Esophagus muscularis mucosa (tissue), 4 donors: ENCODE measurements at places on chromosomes 3 and 15. TPM values are rescaled to one million over a fixed set of nuclear protein-coding genes. Genes with fewer than 3 reads are reported as not detected.

DNA sequence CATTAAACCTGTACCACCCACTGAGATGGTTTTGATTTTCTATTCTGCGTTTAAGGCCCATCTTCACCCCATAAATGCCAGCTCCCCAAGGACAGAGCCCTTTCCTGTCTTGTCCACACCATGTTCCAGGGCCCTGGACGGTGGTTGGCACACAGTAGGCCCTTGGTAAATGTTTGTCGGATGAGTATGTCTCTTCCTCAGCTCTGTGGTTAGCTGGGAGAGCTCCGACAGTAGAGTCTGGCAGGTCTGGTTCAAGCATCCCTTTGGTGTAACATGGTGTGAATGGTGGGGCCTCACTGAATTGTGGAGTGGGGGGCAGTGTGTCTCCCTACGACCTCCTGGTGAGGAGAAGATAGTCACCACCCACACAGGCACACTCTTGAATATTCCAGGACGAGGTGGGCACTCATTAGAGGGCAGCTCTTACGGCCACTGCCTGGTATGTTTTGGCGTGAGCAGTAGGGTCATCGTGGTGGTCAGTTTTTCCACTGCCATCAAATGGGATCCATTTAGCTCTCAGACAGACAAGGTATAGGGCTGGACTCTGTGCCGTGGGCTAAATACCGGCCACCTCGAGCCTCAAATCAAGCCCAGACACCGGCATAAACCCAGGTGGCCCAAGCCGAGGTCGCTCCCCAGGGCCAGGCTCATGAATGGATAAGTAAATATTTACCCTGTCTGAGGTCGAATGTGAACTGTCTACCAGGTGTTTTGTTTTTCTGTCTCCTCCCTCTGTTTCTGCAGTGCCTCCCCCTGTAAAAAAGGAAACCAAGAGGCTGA lies 61.3 kb downstream of the SMAD3 start:
- no peak for DNase-seq
- H3K27ac ChIP-seq = peak overlapping the region; percentile 89
- H3K4me1 ChIP-seq = peaks cover 78% of the 10 kb centered on the region
- H3K36me3 ChIP-seq = no peaks in the 10 kb centered on the region

DNA sequence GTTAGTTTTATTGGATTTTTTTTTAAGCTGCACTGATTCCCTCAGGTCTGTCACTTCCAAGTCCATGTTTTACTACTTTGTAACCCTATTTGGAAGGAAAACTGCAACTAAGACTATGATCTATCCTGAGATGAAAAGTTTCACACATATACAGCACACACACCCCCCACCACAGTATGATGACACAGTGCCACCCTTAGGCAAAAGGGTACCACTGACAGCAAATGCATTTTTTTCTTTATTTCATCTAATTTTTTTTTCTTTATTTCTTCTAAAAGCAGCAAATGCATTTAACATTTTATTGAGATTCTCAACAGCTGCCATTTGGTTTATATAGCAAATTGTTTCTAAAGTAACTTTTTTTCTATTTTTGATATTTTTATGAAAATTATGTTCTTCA lies 21.2 kb downstream of the NGRN start:
- peak; percentile 42 for DNase-seq
- no peaks in the 10 kb centered on the region for H3K27me3 ChIP-seq
- no peaks in the 10 kb centered on the region for H3K36me3 ChIP-seq

- H3K36me3 ChIP-seq = no peaks in the 10 kb centered on the region
- no peaks in the 10 kb centered on the region for H3K27me3 ChIP-seq
- no peak overlapping the region for H3K4me3 ChIP-seq
- DNase-seq = no peak
- no peaks in the 10 kb centered on the region for H3K4me1 ChIP-seq
Measured at GRCh38 chr3:59654123-59654479, 604.3 kb upstream of the CFAP20DC start.

GRCh38 chr3:119660474-119661440 lies at the start of gene POPDC2:
TSS of gene POPDC2 (minus strand) at chr3:119660589. CDS start at chr3:119660423, 166 bp downstream.
- H3K27me3 ChIP-seq = no peaks in the 10 kb centered on the region
- H3K27ac ChIP-seq = peak within 1 kb of the TSS; percentile 78
- peaks cover 60% of the 10 kb centered on the region for H3K4me1 ChIP-seq
- DNase-seq = no peak
- peak within 1 kb of the TSS; percentile 55 for H3K4me3 ChIP-seq

DNA sequence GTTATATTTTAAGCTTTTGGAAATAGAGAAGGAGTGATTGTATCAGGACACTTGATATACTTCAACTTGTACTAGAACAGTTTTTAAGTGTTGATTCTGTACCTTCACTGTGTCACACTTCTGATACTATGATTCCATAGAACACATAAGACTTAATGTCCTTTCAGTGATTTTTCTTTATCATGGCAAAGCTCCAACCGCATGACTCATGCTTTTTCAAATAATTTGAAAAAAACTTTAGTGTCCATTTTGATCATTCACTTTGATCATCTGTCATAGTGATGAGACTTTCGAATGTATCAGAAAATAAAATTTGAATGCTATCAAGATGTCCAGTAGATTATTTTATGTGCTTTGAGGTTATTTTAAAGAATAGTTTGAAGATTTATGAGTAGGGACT lies 32.0 kb downstream of the AP4E1 start:
- no peak for DNase-seq
- no peak overlapping the region for H3K27ac ChIP-seq
- no peaks in the 10 kb centered on the region for H3K27me3 ChIP-seq
- H3K4me3 ChIP-seq = no peak overlapping the region

DNA sequence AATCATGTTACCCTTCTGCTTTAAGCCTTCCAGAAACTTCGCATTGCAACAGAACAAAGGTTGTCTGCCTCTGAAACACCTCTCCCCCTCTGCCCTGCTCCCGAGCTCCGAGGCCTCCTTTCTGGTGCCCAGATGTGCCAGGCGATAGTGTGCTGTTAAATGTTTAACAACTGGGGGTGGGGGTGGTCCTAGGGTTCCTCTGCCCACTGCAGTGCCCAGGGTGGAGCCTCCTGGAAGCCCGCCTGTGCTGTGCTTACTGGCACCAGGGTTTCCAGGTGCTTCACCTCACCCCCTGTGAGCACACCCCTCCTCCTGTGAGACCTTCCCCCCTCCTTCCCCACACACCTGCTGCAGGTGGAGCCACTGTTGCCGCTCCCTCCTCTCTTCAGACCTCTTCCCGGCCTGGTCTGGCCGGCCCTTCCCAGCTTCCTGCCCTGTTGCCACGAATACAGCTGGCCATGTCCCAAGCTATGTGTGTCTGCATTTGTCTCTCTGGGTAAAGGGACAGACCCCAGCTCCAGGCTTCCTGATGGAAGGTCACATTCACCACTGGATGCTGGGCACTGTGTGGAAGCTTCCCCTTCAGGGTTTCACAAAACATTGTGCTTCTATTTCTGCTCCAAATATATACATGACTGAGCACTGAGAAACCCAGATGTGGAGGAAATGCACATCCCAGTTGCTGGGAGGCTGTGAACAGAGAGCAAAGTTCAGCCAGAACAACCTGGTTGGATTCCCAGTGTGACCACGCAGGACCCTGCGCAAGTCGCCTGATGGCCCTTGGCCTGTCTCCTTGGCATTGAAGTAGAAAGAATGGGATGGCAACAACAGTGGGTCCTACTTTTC lies 37.2 kb downstream of the MGLL start:
- no peaks in the 10 kb centered on the region for H3K36me3 ChIP-seq
- H3K27ac ChIP-seq = peak overlapping the region; percentile 87
- no peak for DNase-seq
- no peak overlapping the region for H3K4me3 ChIP-seq

CELSR3 gene
- 0.33 TPM for total RNA-seq

PARP15 gene
- 2.3 TPM for total RNA-seq

DNA sequence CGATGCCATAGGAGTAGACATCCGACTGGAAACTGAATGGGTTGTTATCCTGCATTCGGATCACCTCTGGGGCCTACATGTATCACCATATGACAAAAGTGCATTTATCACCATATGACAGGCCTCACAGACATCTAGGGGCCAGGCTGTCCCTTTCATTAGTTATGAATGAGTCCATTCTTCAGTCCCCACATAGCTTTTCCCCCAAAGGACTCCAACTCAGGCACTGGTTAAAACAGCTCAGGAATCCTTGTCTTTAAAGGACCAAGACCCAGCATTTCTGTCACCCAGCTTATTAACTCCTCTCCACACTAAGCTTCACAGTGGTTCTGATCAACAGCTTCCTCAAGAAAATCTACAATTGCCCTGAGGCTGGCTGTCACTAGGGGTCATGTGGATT lies 28.3 kb downstream of the MKRN2 start:
- H3K27me3 ChIP-seq = no peaks in the 10 kb centered on the region
- H3K4me1 ChIP-seq = peaks cover 7% of the 10 kb centered on the region
- peaks cover 90% of the 10 kb centered on the region for H3K36me3 ChIP-seq
- H3K4me3 ChIP-seq = no peak overlapping the region

DNA sequence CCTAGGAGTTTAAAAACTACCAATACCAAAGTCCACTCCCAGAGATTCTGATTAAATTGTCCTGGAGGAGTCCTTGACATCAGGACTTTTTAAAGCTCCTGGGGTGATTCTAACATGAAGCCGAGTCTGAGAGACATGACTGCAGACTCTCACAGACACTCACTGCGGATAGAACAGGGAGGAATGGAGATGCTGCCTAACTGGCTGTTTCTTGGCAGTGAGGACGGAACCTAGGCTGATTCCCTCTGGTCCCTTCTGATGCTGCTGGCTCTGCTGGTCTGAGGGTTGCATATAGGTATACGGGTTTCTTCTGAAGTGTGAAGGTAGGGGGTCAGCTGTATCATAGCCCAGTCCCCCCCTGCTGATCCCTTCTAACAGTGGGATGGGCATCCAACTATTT lies 1.3 kb upstream of the HRG start:
- H3K4me3 ChIP-seq = no peak overlapping the region
- no peak overlapping the region for H3K27ac ChIP-seq
- no peaks in the 10 kb centered on the region for H3K36me3 ChIP-seq

DNA sequence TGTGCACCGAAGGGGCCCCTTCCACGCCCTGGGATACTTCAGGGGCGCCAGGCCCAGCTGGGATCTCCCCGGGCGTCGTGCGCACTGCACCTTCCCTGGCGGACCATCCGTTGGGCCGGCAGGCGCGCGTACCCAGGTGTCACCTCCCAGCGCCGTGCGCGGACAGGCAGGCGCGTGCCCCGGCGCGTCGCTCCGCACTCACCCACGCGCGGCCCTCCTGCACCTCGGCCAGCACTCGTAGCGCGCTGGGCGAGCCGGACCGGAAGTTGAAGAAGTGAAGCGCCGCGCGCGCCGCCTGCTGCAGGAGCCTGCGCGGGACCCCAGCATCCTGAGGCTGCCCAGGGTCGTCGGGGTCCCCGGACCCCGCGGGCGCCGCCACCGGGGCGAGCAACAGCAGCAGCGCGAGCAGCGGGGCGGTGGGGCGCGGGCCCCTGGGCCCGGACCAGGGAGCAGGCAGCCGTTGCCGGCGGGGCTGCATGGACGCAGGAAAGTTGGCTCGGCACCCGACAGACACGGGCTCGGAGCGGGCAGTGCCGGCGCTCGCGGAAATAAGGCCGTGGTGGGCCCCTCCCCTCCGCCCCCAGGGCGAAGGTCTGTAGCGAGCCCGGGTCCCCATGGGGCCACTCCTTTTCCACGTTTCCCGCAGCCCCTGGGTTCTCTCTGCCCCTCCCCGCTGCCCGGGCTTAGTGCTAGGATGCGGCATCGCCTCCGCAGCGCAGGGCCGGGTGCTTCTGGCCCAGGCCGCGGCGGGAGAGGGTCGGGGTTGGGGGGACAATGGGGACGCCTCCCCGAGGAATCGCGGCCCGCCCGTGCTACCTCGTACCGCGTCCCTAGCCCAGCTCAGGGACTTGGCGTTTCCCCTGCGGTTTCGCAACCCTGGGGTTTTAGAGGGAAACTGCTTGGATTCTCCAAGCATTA lies at the start of gene RARRES1:
RARRES1 (minus strand) TSS at position 520 of the 918 bp plus-strand sequence; CDS start at position 478, 42 bp downstream.
- H3K4me3 ChIP-seq = peak within 1 kb of the TSS; percentile 76
- peaks cover 41% of the 10 kb centered on the region for H3K4me1 ChIP-seq
- no peak for DNase-seq
- H3K27ac ChIP-seq = peak within 1 kb of the TSS; percentile 91
- no peaks in the 10 kb centered on the region for H3K36me3 ChIP-seq

MED12L gene
- total RNA-seq = 0.19 TPM

DNA sequence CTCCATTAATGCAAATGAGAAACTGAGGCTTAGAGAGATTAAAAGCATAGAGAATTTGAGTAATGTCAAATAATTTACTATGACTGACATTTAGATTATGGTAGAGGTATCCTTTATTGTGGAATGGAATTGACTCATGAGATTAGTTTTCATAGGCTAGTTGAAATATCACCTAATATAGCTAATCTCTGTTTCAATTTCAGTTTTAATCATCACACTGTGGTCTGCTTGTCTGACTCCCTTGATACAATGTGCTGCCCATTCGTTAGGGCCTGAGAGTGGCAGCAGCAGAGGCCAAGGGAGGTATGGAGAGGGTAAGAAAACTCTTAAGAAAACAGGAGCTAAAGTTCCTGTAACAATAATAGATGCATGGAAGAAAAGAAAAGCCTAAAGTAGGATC lies 13.2 kb upstream of the ZBTB20 start:
- no peak overlapping the region for H3K4me3 ChIP-seq
- no peaks in the 10 kb centered on the region for H3K36me3 ChIP-seq
- H3K4me1 ChIP-seq = peaks cover 4% of the 10 kb centered on the region
- H3K27me3 ChIP-seq = no peaks in the 10 kb centered on the region

GRCh38 chr3:136626493-136626892 lies 125.7 kb downstream of the STAG1 start:
- no peaks in the 10 kb centered on the region for H3K27me3 ChIP-seq
- H3K36me3 ChIP-seq = no peaks in the 10 kb centered on the region
- no peak overlapping the region for H3K27ac ChIP-seq

- H3K4me3 ChIP-seq = no peak overlapping the region
- no peak overlapping the region for H3K27ac ChIP-seq
- DNase-seq = no peak
- no peaks in the 10 kb centered on the region for H3K27me3 ChIP-seq
- H3K36me3 ChIP-seq = no peaks in the 10 kb centered on the region
Measured at GRCh38 chr15:33780011-33780768, 188.1 kb upstream of the CHRM5 start.

CPLX3 gene
- total RNA-seq = not detected

GRCh38 chr15:84898761-84899160 lies 14.3 kb downstream of the SLC28A1 start:
- peaks cover under 1% of the 10 kb centered on the region for H3K4me1 ChIP-seq
- DNase-seq = no peak
- H3K4me3 ChIP-seq = no peak overlapping the region
- H3K27me3 ChIP-seq = no peaks in the 10 kb centered on the region

GRCh38 chr15:89068325-89068784 lies 19.9 kb upstream of the ABHD2 start:
- no peaks in the 10 kb centered on the region for H3K27me3 ChIP-seq
- DNase-seq = no peak

DNA sequence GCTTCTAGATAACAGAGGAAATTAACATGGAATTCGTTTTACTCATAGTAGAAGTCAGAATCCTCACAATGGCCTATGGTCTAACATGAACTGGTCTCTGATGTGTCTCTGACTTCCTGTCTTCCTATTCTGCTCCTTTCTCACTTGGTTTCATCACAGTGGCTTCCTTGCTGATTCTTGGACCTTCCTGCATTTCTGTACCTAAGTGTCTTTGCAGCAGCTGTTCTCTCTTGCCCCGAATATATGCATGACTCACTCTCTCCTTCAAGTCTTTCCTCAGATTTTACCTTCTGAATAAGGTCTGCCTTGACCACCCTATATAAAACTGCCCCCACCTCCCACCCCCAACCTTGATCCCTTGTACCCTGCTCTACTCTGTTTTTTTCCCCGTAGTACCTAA lies 14.1 kb downstream of the ARL13B start:
- no peaks in the 10 kb centered on the region for H3K27me3 ChIP-seq
- no peak overlapping the region for H3K27ac ChIP-seq
- H3K36me3 ChIP-seq = no peaks in the 10 kb centered on the region
